Tibial nerve (tissue), 4 donors: ENCODE measurements at places on chromosomes 1 and 21.
A peak's percentile ranks its signal among the peaks of the same experiment; 100 is the strongest.

GRCh38 chr1:117092594-117092993, 29.0 kb downstream of the TRIM45 start:
- no peak for DNase-seq

- peak; percentile 60 for DNase-seq
Measured at GRCh38 chr1:95041491-95042165, 31.1 kb downstream of the ALG14 start.

DNA sequence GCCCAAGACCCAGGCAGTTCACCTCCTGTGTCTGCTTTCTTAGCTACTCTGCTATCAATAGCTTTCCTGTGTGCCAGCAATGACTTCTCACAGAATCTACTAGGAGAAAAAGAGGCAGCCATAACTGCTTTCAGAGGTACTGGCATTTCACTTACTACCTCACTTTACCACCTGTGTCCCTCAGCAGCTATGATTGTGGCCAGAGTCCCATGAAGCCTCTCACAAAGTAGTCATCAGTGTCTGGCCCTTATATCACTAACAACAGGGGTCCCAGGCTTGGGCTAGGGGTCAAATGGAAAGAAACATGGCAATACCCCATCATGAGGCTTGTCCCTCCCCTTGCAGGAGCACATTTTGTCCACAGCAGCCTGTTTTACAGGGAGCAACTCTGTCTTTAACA, 62.7 kb upstream of the EPS8L3 start:
- no peak for DNase-seq

GRCh38 chr1:36258960-36259344, 34.7 kb downstream of the THRAP3 start:
- no peak for DNase-seq

DNA sequence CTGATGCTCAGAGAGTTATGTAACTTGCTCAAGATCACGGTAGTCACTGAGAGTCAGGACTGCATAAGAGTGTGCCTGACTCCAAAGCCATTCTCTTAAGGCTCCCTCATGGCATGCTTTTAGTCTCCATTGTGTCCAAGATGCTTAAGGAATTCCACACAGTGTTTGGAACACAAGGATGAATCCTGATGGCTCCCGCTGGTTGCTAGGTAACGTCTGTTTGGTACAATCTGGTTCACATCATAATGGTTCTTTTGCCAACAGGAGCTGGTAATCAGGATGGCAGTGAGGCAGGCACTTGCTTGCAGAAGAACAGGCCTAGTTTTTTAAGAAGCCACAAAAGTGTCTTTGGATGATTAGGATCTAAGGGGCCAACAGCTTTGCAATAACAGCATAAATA, 436.5 kb upstream of the DAB1 start:
- DNase-seq, result no peak

DNA sequence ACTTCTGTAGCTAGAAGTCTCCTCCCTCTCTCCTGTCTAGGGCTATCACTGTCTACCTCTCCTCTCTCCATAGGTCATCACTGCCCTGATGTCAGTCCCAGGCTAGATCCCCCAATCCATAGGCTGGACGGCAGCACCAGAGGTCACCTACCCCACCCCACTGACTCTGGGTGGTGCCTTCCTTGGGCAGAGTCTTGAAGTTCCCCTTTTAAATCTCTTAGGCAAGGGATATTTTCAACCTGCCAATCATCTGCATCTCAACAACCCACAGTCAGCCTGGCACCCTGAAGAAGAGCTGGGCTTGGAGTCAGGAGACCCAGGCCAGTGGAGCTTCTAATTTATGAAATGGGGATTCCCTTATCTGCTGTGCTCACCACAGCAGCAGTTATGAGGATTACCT, 13.2 kb downstream of the MYBPH start:
- DNase-seq, result no peak

- DNase-seq, result no peak
Measured at GRCh38 chr1:10471411-10472219, 714 bp downstream of the DFFA start.

DNA sequence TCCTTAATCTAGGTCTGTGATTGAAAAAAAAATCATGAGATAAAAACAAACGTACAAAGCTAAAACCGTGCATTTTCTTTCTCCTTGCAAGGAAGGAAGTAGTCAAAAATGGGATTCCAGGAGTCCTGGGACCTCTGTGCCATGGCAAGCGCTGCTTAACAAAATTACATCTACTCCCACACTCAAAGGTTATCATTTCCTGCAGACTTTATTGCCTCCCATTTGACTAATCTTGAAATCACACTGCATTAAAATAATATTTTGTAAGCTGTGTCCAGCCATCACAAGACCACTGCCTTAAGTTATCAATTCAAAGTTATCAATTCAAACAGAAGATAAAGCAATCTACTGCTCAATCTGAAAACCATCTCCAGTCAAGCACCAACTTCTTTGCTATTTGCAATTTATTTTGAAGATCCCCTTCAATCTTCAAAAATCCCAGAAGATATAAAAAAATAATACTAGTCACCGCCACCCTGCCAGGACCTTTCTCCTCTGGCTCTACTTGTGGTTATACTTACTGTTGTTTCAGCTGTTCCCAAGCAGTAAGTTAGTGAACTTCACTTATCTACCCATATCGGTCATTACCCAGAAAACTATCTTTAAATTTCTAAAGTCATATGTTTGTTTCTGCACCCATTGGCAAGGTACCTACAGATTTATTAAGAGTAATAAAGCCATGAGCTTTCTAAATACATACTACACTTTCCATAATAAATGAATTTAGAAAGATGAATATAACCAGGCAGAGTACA, 38.1 kb upstream of the RAP1GAP start:
- no peak for DNase-seq

GRCh38 chr1:110243146-110243545, 33.0 kb downstream of the KCNC4 start:
- DNase-seq, result no peak

DNA sequence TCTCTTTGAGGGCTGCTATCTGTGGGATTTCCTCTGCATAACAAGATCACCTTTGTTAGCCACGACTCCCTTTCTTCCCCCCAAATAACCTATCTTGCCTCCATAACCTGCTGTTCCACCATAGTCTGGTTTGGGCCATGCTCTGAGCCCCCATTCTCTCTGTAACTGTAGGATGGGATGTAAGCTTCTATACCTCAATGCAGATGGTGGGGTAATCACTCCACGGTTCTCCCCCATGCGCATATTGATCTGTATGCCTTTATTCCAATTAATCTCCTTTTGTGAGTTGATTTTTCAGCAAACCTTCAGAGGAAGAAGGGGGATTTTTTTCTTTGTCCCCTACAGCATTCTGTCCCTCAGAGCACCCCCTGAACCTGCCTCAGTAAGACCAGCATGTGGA, 170.1 kb upstream of the IRF2BP2 start:
- DNase-seq, result no peak

GRCh38 chr1:27368869-27369582, 2.3 kb upstream of the MAP3K6 start:
- DNase-seq, result no peak

- no peak for DNase-seq
Measured at GRCh38 chr1:114105421-114105979, 48.2 kb downstream of the SYT6 start.

- DNase-seq, result peak; percentile 41
Measured at GRCh38 chr1:225318706-225319575, 108.9 kb downstream of the LBR start.

DNA sequence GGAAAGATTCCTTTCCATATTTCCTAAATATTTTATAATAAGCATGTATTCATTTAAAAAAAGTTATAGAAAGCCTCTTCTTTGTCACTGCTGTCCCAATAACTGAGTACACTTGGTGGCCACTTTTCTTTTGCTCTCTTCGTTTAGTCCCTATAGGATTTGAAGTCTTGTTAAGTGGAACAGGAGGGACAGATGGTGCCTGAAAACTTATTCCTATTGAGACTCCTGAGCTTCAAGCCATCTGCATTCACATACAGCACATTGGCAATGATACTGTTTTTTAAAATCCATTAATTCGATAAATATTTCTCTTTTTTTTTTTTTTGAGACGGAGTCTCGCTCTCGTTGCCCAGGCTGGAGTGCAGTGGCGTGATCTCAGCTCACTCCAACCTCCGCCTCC, 2.0 kb upstream of the ZBTB40 start:
- no peak for DNase-seq

DNA sequence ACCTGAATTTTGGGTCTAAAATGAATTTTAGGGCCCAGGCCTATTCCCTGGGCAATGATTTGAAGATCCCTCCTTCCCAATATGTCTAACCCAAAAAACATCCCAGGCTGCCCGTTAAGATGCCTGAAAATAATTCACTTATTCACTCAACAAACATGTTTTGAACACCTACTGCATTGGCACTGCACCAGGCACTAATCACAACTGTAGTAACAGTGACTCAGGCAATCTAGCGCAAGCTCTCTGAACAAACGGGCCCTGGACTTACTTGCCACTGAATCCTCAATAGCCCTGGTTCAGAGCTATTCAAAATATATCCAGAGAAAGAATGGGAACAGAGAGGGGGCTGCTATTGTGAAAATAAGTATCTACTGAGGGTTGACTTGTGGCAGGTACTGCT, 4.2 kb downstream of the CD244 start:
- no peak for DNase-seq

GRCh38 chr1:66919063-66919462, 5.6 kb downstream of the DNAI4 start:
- DNase-seq, result no peak

GRCh38 chr1:48688102-48688760, 88.5 kb downstream of the BEND5 start:
- DNase-seq, result no peak

DNA sequence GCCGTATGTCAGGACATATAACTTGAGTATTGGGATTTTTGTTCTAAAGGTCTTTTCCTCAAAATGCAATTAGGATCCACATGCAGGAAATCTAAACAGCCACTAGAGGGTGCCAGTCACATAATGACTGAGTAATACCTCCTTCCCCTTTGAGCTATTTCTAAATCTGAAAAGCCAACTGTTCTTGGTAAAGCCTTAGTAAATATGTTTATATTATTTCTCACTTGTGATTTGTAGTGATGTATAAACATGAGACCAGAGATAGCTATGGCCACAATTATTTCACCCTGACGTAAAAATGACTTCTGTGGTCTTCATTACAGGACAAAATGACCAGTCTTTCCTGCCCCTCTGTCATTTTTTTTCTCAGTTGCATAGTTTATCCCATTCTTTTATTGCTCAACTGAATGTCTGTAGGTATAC, 41.0 kb upstream of the DR1 start:
- no peak for DNase-seq

GRCh38 chr21:44462086-44462833, 7.0 kb downstream of the LRRC3 start:
- DNase-seq, result no peak

- no peak for DNase-seq
Measured at GRCh38 chr1:21045351-21045750, 131.3 kb downstream of the EIF4G3 start.

GRCh38 chr21:46112725-46113215, 14.9 kb downstream of the COL6A2 start:
- peak; percentile 2 for DNase-seq

GRCh38 chr1:172948457-172948856, 102.3 kb downstream of the TNFSF18 start:
- DNase-seq, result no peak

DNA sequence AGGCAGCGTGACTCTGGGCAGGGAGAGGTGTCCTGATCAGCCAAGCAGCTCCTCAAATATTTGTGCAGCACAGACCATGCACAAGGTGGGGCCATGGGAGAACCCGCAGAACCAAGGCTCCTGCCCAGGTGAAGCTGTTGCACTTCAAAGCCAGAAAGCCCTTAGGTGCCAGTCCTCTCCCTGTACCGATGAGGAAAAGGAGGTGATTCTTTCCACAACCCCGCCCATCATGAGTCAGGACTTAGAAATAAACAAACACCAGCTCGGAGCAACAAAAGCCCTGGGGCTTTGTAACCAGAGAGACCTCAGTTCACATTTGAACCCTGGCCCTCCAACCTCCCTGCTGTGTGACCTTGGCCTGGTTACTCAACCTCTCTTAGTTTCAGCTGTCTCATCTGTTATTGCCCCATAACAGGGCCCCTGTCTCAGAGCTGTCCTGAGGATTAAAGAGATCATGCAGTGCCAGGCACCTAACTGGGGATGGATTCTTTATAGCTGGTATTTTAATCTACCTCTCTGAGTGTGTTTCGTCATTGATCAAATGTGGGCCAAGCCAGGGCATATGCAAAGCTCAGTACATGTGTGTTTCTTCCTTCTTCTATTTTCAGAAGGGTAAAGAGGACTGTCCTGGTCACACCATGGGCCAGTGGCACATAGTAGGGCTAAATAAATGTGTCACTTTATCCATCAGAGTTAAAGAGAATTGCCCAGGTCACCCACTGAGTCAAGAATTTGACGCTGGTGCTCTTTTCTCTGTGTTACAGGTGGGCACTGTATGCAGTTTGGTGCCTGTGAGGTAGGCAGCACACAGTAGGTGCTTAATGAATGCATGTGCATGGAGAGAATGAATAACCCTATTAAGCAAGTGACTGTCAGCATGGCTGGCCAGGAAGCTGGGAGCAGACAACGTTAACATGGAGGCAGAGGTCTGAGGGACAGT, 1.4 kb downstream of the LDLRAD1 start:
- DNase-seq, result no peak

GRCh38 chr21:34996304-34997101, 52.6 kb downstream of the RUNX1 start:
- DNase-seq, result peak; percentile 67

GRCh38 chr1:38203441-38203840, 156.8 kb upstream of the POU3F1 start:
- no peak for DNase-seq

GRCh38 chr1:201742955-201743805, 85.8 kb upstream of the IPO9 start:
- DNase-seq, result no peak

DNA sequence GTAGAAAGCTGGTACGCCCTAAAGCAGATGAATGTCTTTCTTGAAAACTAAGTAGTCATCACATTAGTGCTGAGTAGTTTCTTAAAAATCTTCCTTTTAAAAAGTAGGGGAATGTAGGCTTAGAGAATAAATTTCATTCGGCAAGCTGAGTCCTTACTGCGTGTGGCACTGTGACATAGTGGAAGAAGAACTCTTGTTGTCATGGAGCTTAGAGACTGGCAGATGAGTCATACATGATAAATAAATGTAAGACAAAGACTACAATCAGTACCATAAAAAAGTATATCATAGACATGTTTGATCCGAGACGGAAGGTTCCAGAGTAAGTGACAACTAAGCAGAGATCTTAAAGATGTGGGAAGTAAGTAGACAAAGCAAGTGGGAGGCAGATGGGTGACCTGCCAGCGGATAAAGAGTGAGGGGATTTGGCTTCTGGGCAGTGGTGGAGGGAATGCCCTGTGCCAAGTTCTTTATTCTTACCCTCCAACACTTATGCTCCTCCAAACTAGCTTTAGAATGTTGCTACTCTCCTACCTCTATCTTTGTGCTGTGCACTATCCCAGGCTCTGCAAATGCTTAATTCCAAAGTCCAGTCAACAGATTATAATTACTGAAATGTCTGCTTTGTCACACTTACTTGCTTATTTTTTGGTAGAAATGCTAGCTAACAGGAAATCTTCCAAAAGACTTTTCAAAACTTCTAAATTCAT, 608.5 kb upstream of the USP24 start:
- no peak for DNase-seq
